Globus pallidus (tissue), 1 donor: ENCODE measurements at places on chromosomes 7 and 10.

- no peak for DNase-seq
These were observed 50.0 kb downstream of the SLC37A3 start for GRCh38 chr7:140348161-140348849.

- DNase-seq: no peak
These were observed 24.5 kb downstream of the BLVRA start for GRCh38 chr7:43782768-43783555.

GRCh38 chr10:49385939-49386922 is 9.7 kb downstream of the DRGX start:
- no peak for DNase-seq

DNA sequence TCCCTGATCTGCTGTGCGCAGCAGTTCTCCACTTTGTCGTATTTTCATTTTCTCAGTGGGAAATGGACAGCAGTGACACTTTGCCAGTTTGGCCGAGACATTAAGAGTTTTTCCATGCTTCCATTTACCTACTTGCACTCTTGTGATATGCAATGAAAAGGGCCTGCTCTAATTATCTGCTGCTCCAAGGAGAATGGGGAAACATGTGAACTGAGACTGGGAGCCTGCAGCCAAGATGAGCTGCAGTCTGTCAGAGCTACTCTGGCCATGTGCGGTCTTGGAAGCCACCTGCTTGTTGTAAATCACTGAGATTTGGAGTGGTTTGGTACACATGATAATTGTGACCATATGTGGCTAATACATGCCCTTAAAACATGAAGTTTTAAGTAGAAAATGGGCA is 586.6 kb upstream of the POT1 start:
- DNase-seq: no peak

GRCh38 chr10:124944982-124945381 is 3.1 kb downstream of the ZRANB1 start:
- DNase-seq: no peak

DNA sequence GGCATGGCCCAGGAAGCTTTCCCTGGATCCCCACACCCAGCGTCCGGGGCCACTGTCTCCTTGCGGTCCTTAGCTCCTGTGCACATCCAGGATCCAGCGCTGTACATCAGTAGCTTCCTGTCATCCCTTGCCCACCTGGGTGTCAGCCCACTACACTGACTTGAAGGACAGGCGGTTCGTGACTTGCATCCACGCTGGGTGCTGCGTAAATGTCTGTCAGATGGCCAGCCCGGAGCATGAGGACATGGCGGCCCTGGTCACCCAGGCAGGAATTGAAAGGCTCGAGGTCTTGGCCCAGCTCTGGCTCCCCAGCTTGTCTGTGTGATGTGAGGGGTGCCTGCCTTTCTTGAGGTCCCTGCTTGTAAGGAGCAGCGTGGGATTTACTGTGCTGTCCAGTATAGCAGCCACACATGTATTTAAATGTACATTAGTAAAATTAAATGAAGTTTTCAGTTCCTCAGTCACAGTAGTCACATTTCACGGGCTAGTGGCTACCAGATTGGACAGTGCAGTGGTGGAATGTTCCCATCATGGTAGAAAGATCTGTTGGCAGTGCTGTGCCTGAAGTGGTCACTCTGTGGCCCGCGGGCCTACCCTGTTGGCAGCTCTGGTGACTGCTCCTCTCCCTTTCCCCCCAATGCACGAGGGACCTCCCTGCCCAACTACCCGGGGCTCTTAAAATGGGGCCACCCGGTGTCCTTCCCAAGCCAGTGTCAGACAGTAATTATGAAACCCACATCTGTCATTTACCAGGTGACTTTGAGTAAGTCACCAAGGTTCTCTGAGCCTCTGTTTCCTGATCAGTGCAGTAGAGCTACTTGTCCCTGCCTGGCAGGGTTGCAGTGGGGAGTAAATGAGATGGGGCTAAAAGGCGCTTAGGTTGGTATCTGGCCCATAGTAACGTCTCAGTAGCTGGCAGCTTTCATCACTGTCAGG is 97.8 kb upstream of the PPIF start:
- DNase-seq: no peak

DNA sequence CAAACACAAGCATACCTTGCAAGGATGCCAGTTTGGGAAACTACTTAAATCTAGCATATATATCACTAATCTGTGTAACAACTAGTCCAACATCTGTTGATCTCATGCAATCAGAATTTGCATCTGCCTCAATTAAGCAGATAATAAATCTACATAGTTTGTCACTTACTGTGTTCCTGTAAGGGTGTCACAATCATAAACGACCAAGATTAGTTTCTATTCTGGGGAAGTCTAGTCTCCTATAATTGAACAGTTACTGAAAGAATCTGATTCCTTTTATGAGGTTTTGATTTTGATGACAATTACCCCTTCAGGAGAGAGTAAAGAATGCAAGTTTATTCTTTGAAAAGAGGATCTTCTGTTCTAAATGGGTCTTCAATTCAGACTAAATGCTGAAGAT is 85.5 kb upstream of the LRRN3 start:
- DNase-seq: no peak

DNA sequence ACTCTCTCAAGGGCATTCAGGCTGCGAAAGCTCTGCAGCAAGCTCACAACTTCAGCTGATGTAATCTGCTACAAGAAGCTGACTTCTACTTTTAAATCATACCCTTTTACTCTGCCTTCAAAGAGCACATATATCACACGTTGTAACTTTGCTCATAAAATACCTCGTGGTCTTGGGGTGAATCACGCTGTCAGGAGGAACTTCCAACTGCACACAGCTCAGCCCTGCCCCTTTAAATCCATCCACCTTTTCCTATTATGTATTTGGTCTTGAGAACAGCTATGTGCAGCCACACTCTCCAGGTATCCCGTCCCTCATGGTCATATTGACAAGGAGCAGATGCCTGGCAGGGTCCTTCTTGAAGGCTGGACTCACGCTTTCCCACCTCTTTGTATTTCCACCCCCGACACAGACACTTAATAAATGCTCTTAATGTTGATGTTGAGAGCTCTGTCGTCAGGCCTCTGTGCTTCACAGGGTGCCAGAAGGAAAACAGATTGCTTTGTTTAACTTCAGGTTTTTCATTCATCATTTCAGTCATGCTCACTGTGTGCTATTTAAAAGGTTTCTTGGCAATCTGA is 47.6 kb downstream of the ICA1 start:
- no peak for DNase-seq

DNA sequence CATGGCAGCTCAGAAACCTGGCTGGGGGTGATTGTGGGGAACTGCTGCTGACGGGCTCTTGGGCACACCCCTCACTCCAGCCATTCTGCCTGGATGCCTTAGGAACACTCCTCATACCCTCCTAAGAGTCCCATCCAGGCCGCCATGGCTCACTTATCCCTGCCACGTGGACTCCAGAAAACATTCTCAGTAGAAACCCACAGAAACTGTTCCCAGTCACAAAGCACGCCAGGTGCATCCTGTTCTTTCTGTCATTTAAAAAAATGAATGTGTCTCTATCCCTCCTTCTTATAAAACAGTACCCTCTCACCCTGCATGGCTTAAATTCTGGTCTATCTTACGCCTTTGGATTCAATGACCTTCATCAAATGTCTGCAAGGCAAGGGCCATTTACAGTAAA is 177.7 kb downstream of the CUX1 start:
- no peak for DNase-seq

GRCh38 chr7:638256-639011 is 88.1 kb upstream of the DNAAF5 start:
- DNase-seq: no peak

DNA sequence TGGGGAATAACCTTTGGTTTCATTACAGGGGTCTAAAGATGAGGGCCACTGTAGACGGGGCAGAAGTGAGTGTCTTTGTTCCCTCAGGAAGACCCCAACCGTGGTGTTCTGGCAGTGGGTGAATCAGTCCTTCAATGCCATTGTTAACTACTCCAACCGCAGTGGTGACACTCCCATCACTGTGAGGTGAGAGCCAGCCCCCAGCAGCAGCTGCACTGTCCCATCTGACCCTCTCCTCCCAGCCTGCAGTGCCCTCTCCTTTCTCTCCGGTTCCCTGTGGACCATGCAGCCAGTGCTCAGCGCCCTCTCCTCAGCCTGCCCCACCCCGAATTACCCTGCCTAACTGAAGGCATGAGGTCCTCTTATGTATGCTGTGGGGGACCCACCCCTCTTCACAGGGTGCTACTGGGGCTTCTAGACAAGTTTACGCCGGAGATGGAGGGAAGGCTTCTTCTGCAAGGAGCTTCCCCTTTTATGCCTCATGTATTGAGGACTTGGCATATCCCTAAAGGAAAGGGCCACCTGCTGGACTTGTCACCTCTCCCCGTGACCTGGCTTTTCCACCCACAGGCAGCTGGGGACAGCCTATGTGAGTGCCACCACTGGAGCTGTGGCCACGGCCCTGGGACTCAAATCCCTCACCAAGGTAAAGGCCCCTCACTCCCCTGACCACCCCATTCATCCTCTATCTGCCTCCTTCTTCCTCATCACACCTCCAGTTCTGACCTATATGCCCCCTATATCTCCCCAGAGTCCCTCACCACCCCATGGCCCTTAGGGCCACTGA is 5.1 kb downstream of the SFXN3 start:
- DNase-seq: no peak

GRCh38 chr7:28941633-28942032 is 16.5 kb downstream of the TRIL start:
- no peak for DNase-seq

- DNase-seq: no peak
These were observed 325.7 kb upstream of the BMPER start for GRCh38 chr7:33579673-33579960.

DNA sequence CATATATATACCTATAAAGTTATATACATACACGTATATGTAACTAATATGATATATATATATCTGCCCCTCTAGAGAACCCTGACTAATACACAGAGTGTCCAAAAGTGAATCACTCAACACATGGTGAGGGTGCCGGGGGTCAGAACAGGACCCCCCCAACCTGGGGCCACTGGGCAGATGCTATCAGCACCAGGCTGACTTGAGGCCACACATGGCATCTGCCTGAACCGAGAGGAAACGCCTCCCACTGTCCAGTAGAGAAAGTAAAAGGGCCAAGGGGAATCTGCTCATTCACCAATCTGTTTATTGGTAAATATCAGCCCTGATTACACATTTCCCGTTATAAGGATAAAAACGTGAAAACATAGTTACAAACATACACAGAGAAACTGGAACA is 218.3 kb downstream of the PTPRN2 start:
- no peak for DNase-seq

- DNase-seq: peak; percentile 69
These were observed 148.1 kb downstream of the SLIT1 start for GRCh38 chr10:97037365-97038361.

- DNase-seq: no peak
These were observed 9.7 kb downstream of the GDF2 start for GRCh38 chr10:47331954-47332353.

- no peak for DNase-seq
These were observed 33.9 kb upstream of the ZNF273 start for GRCh38 chr7:64869121-64869725.

DNA sequence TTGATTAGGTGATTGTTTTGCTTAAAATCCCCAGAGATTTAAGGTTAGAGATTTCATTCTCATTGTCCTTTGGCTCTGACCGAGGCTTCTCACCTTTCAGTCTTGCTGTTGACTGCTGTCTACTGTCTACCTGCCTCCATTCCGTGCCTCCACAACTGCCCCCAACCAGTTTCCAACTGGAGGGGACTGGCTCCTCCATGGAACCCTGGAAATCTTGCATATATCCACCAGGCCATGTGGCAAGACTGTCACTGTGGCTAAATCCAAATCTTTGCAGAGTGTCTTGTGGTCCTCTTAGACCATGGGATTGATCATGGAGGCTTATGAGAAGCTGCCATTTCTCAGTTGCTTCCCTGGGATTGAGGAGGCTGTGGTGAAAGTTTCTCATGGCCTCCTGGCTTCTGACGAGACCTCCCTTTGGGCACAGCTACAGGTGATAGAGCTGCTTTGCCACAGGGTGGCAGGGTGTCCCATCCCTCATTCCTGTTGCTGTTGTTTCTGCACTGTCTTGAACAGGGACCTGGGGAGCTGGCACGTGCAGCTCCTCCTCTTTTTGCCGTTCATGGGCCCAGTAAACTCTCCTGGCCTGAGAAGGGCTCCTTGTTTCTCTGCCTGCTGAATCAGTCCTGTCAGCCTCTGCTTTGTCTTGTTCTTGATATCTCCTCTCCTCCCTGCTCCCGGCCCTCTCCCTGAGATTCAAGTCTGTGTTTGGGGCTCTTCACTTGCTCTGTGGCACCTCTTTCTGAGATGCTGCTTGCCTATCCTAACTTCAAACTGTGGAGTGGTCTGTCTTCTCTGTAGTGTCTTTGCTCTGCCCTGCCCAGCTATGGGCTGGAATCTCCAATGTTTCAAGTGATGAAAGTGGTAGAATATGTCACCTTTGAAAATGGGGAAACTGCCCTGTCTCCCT is 63.6 kb upstream of the IGFBP3 start:
- DNase-seq: no peak

DNA sequence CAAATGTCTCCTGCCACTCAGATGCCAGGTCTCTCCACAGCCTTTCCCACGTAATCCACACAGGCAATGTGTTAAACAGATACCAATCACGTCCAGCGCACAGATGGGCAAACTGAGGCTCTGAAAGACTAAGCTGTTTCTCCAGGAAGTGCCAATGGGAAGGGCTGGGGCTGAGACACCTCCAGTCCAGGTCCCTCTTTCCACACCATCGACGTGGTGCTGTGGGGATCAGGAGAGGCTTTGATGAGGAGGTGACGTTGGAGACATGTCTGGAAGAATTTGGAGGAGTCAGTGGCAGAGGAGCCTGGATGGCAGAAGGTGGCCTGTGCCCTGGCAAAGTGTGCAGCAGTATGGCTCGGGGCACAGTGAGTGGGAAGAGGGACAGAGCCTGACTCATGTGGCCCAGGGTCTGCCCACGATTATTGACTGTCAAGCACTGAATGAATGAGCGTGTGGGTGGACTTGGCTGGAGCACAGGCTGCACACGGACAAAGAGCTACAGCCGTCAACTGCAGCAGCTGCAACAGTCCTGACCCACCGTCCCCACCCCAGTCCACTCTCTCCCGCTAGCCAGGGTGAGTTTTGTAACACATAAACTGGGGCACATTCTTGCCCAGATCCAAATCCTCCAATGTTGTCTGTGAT is 40.8 kb upstream of the HSPA12A start:
- DNase-seq: no peak

- no peak for DNase-seq
These were observed 55.0 kb downstream of the C1GALT1 start for GRCh38 chr7:7237201-7237977.

GRCh38 chr7:43148161-43148731 is 35.8 kb downstream of the HECW1 start:
- no peak for DNase-seq

DNA sequence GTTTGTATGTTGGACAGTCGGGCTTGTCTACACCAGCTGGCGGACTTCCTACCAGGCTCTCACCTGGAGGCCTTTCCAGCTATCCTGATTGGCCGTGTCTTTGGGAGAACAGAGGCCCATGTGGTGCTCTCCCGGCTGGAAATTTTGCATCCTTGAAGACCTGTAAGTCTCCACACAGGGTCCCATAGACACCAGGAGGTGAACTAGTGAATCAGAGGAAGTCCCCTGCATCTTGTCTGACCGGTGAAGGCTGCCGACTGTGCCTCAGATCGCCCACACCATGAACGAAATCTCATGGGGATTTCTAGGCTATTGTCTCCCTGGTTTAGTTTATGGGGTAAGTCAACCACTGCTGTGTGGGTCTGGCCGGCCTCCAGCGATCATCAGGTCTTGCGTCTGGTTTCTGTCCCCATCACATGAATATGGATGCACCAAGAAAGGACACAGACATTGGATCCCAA is 108.4 kb upstream of the LYZL2 start:
- no peak for DNase-seq
